ENCODE measurements at places on chromosomes 5 and 9.
A peak's percentile ranks its signal among the peaks of the same experiment; 100 is the strongest.

DNA sequence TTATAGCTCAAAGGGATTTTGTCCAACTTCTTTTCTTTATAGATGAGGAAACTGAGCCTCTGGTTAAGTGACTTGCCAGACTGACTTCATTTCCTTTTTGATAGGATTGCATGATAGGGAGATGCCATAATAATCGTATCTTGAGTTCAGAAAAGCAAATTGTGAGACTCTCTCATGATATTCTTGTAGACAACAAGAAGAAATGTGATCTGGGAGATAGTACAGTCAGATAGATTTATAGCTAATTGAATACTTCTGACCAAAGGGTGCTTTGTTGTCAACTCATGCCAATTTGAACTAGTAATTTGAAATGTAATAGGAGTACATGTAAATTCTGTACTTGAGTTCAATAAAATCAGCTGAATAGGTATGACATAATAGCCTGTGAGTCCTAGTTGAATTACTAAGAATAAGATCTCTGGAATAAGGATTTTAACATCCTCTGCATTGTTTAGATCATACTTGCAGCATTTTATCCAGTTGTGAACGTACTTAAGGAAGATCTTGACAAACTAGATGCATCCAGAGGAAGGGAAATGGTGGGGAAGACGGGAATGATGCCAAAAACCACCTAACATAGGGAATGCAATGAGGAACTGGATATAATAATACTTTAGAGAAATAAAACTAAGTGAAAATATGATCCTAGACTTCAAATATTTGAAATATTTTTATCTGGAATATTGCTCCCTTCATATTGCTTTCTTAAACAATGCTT, 25.5 kb downstream of the CWC27 start:
- DNase-seq = peak; percentile 3

- no peak for DNase-seq
Measured at GRCh38 chr9:137461663-137462395, 2.7 kb upstream of the NSMF start.

DNA sequence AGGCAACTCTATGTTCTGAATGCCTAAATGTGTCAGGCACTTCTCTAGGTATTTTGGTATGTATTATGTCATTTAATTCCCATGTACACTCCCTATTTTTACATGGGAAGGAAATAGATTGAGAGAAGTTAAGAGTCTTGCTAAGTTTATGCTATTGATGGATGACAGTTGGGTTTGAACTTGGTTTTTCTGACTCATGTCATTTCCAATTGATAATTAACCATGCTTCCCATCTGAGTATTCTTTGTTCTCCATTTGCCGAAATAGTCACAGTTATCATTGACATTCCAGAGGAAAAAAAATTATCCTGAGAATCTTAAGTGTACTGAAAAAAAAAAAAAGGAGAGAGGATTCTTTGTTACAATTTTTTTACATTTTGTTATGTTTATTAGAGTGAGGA, 23.1 kb upstream of the DMRTA1 start:
- DNase-seq = no peak

GRCh38 chr9:132114102-132114707, 34.5 kb upstream of the MED27 start:
- DNase-seq = no peak

- no peak for DNase-seq
Measured at GRCh38 chr9:92752812-92753404, 11.7 kb downstream of the BICD2 start.

DNA sequence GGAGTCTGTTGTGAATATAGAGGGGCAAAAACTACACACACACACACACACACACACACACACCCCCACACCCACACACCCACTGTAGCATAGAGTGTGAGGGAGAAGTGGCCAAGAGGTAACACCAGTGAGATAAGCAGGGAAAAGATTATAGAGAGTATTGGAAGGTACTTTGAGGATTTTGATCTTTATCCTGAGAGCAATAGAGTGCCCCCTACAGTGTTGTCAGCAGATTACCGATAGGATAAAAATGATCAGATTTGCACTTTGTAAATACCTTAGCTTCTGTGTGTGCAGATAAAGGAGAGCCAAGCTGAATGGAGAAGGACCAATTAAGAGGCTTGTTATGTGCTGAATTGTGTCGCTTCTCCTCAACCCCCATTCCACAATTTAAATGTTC, 32.3 kb downstream of the ERCC6L2 start:
- DNase-seq = no peak
